Hematopoietic multipotent progenitor cell treated with erythropoietin and hydrocortisone succinate and interleukin-3 and kit ligand, for 4 days (in vitro differentiated cells): ENCODE measurements at places on chromosomes 1 and 21.

GRCh38 chr1:40708750-40709099 lies 17.2 kb downstream of the NFYC start:
- peak; percentile 89 for DNase-seq

DNA sequence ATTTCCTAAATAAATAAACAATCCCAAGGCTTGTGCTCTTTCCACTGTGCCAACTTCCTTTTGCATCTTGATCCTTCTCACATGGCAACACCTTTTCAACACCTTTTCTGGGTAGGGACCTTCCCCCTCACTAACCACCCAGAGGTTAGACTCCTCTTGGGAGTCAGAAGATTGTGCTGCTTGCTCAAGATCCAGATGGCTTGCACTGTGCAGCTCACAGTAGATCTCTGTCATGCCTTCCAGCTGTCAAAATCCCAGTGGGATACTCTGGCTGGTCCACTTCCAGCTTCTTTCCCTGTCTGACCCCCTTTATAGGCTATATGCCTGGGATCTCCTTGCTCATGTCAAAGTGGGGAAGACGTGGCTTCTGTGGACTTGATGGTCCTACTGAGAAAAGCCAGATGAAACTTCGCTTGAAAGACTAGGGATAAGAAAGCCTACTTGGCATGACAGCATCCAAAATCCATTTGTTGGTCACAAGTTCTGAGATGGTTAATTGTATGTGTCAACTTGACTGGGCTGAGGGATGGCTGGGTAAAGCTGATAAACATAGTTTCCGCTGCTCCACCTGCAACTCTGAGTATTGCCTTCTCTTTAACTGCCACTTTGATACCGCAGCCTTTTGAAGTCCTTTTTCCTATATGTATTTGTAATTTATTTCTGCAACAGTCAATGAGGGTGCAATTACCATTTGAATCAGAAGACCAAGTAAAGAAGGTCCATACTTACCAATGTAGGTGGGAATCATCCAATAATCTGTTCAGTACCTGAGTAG lies 74.5 kb downstream of the S1PR1 start:
- DNase-seq: peak; percentile 68

DNA sequence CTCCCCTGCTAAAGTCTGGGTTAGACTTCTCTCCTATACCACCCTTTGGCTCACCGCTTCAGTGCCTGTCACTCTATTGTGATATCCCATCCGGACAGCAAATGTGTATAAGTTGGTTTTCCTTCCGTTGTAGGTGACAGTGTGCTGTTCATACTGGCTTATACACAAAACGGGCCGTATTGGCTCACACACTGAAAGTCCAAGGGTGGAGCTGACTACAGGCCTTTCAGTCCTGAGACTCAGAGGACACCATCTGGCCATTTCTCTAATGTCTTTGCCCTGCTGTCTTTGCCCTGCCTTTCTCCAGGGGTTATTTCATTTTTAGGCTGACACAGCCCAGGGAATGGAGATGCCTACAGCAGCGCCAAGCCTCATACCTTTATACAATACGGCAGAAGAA lies 90.7 kb downstream of the URB2 start:
- no peak for DNase-seq

GRCh38 chr1:47827109-47827508 lies 170.1 kb downstream of the TRABD2B start:
- DNase-seq: no peak

DNA sequence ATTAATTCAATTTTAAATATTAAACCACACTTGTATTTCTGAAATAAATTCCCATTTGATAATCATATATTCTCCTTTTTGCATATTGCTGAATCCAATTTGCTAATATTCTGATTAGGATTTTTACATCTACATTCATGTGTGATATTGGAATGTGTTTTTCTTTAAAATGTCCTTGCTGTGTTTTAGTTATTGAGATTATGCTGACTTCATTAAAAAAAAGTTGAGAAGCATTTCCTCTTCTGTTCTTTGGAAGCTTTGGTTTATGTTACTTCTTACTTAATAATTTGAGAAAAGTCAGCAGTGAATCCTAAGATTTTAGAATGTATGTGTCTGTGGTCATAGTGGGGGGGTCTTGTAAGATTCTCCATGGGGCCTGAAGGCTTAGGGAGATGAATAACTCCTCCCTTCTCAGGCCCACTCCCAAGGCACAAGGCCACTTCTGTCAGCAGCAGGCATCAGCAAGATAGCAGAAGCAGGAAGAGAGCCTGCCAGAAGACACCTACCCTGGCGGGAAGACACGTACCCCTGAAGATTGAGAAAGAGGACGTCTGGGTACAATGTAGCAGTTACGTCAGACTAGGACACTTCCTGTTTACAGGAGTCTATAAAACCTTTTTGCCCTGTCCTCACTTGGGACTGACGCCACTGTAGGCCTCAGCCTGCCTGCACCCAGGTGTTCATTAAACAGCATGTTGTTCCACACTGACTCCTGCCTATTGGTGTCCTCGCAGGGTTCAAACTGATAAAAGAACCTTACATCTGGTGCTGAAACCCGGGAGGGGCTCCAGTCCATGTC lies 56.9 kb downstream of the ODF2L start:
- DNase-seq: peak; percentile 77

DNA sequence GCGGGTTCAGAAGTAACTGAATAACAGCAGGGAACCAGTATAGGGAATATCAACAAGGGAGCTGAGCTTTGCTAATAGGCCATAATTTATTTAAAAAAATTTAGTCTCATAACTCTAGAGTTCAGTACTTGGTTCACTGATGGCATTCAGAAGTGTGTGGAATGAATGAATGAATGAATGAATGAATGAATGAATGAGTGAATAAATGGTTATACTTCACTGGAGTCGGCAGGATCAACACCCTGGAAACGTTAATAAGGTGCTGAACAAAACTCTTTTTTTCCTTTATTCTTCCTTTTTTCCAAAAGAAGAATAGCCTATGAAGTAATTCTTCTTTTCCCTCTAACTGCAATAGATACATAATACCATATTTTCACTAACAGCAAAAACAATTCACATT lies 129.3 kb downstream of the SIM2 start:
- DNase-seq: no peak

DNA sequence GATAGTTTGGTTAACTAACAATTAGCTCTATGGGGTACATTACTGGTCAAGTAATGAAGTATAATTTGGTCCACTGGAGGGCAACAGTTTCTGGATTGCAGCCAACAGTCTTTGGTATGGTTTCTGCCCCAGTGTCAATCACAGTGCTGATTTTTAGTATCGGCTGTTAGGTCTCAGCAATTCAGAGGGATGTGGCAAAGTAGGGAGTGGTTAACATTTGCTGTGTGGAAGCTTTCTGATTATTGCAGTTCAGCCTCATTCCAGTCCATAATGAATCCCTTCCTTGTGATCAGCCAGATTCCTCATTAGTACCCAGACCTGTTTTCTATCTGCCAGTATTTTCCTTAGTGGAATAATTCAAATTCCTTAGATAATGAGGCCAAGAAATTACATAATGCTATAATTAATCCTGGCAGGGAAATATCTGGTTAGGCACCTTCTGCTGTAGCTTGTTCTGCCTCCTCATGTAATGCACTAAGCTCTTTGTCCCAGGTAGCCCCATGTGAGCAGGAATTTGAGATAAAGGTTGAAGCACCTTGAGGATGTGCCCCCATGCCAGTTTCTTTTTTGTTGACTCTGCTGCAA lies 14.0 kb downstream of the F3 start:
- peak; percentile 79 for DNase-seq

GRCh38 chr1:114144016-114144415 lies 9.7 kb downstream of the SYT6 start:
- no peak for DNase-seq

DNA sequence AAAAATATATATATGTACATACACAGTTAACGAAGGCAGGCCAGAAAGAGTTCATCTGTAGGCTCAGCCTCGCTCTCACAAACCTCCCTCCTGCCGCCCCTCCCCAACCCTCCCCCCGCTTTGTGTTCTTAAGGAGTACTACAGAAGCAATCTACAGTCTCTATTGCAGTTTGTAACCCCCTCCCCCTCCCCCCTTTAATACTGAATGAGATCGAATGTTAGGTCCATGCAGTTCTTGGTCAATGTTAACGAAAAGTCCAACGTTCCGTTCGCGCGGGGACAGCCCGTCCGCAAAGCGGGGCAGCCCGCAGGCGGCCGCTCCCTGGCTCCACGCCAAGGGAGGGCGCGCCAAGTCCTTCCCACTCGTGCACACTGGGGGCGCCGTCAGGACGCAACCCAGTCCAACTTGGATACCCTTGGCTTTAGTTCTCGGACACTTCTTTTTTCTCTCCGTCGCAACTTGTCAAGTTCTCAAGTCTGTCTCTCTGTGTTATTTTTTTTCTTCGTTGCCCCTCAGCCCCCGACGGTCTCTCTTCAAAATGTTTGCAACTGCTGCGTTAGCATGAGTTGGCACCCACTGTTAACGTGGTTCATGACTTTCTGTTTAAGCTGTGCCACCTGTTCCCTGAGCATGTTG lies 2.2 kb downstream of the JUN start:
- peak; percentile 75 for DNase-seq

- no peak for DNase-seq
These were observed 46.1 kb downstream of the NME7 start for GRCh38 chr1:169321539-169321938.

- DNase-seq: no peak
These were observed 17.6 kb upstream of the ALDH4A1 start for GRCh38 chr1:18919956-18920355.

DNA sequence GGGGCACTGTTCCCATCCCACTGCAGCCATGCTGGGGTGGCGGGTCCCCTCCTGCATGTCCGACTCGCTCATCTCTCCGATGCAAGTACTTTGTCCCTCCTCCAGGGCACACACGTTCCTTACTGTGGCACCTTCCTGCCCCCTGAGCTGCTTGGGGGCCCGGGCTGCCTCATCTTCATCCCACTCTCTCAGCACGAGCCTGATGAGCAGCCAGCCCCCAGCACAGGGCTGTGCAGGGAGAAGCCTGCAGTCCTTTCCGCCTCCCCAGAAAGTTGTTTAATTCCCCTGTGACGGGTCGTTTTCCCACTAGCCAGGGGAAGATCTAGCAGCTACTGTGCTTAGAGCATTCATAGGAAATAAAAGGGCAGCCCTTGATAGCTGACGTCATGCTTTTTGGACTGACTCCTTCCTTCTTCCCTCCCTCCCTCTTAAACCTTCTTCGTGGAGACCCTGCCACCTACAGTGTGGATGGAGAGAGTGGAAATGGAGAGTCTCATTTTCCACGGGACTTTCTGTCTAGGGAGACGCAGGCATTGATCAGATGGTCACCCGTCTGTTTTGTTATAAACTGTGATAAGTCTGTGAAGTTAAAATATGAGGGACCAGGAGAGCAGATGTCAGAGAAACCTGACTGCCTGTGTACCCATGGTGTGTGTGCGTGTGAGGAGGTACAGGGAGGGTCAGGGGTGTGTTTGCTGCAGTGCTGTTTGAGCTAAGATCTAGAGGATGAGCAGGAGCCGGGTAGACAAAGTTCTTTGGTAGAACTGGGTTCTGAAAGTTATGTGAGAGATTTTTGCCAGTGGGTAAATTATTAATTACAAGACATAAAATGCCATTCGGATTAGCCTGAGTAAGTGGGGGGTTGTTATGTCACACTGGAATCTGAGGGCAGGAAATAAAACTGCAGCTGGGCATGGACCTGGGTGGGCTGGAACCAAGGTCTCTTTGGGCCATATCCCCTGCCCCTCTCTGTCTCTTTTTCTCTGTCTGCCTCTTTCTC lies 34.3 kb downstream of the GPR137B start:
- no peak for DNase-seq

DNA sequence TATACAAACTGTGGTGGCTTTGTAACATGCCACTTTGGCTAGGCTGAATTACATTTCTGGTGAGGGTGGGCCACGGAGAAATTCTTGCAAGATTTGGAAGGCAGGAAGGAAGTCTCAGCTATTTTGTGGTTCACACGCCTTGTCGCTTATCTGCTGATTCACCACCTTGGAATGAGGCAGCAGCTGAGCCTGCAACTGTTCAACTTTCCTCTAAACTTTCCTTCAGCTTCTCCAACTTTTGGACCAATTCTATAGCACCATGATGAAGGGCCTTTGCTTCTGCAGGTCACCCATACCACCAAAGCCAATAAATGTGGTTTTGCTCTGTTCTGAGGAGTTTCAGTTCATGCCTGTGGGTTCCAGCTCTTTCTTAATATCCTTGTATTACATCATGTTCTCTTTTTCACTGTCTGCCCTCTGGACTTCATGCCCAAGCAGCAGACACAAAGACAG lies 337.6 kb upstream of the SNX7 start:
- peak; percentile 80 for DNase-seq
